T-helper 2 cell (primary cell): ENCODE measurements at places on chromosomes 4 and X.
A peak's percentile ranks its signal among the peaks of the same experiment; 100 is the strongest.

DNA sequence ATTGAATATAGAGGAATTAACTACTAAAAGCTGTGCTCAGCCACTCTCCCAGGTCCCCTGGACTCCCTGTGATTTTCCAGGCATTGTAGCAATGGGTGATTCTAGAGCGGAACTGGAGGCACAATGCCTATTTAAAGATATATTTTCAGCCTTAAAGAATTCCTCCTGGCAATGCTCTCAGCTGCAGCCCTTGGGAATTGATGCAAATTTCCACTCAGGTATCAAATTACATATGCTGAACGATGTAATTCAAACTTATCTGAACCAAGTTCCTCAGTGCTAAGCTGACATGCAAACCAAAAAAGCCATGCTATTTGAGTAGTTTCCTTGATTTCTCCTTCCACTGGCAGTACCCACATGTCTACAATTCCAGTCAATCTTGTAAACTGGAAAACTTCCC is 86.3 kb upstream of the GABRA3 start:
- no peak for DNase-seq

DNA sequence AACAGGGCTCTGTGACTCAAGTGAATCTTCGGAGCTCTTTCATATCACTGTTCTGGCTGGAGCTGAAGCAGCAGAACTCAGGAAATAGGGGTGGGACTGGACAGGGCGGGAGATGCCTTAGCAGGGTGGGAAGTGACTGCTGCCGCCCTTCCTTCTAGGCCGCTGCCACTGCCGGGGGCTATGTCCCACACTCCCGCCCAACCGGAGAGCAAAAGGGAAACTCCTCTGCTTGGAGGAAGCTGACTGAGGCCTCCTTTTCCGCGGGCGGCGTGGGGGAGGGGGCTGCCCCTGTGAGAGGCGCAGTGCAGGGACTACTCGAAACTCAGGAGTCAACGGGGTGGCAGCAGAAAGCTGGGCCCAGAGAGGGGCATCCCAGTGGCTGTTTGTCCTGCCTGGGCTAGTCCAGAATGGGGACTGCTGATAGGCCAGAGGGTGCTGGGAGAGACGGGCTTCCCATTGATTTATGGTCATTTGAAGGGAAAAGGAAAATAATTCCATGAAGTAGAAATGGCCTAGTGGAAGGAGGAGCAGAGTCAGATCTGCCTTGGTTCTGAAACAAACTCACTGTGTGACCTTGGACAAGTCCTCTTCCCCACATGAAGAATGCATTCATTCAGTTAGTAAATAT is 36.9 kb downstream of the STARD8 start:
- DNase-seq = no peak

DNA sequence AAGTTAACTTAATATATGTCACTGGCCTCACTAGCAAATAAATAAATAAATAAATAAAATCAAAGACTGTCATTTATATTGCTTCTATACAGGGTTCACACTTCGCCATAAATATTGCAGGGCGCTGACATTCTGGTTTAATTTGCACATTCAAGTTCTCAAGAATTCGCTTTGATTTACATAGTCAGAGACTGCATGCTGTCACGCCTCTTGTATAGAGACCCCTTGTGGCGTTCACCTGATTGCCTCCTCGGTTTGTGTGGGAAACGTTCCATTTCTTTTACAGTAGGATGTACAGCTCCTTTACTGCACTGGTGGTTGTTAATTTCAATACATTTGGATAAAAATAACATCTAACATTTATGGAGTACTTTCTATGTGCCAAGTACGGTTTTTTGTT is 71.3 kb upstream of the ADGRG2 start:
- no peak for DNase-seq

DNA sequence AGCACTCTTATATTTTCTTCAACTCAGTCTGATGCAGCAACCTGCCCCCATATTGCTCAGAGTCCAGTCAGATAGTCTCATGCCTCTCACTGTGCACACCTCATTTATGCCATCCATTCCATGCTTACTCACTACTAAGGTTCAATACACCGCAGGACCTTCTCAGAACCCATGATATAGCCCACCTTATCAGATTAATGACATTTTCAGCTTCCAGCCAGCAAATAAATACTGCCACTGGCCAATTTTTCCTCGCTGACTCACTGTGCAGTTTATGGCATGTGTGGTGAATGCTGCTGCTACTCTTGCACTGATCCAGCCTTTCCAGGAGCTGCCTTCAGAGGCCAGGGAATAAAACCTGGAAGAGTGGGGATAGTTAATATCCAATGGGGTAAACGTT is 380.6 kb upstream of the SPOCK3 start:
- DNase-seq = no peak

- peak; percentile 0 for DNase-seq
Measured at GRCh38 chr4:112951362-112952312, 97.8 kb upstream of the ANK2 start.

DNA sequence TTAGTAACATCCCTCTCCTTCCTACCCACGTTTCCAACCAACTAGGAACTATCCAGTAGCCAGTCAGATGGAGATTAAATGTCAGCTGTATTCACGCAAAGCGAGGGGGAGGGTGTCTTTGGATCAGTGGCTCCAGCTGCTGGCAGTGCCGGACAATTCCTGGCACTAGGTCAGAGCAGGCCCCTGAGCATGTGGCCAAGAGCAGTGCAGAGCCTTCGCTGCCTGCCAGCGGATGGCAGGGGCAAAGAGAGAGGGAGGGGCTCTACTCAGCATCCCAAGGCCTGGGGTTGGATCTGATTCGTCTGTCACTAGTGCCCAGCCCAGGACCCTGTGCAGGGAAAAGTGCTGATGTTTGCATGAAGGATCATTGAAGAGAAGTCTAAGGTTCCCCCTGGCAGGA is 28.7 kb upstream of the JAKMIP1 start:
- no peak for DNase-seq

GRCh38 chr4:77579406-77580076 is 26.1 kb upstream of the CXCL13 start:
- DNase-seq = no peak

DNA sequence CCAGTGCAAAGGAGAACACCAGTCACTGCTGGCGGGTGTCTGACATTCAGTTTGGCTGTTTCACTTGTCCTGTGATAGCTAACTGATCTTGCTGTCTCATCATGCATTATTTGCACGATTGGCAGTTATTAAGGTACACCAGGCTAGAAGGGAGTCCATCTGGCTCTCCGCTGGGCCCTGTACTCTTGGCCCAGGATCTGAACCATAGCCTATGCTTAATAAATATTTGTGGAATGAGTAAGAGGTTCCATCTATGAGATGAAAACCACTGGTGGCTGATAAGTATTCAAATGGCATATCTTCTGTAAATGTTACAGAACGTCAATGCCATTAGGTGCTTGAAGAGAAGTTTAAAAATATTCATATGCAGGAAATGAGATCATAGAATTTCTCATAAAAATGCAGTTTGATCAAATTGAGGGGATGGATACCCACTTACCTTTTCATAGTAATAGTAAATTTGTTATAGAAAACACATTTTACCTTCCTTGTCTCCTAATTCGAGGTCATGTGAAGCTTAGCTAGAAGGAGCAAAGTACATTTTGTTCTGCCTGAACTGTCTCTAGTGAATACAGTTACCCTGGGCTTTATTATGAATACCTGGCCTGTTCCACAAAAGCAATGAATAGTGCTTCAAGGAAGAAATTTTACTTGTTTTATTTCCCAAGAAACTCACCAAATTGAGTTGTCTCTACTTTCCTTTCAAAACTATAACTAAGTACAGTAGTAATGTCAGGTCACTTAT is 213.5 kb downstream of the CBR4 start:
- DNase-seq = no peak

GRCh38 chr4:40937140-40937725 is 187.5 kb downstream of the NSUN7 start:
- no peak for DNase-seq

GRCh38 chrX:150547375-150548115 is 20.9 kb upstream of the MTM1 start:
- DNase-seq = no peak

GRCh38 chr4:8019396-8020365 is 80.0 kb upstream of the AFAP1 start:
- no peak for DNase-seq

DNA sequence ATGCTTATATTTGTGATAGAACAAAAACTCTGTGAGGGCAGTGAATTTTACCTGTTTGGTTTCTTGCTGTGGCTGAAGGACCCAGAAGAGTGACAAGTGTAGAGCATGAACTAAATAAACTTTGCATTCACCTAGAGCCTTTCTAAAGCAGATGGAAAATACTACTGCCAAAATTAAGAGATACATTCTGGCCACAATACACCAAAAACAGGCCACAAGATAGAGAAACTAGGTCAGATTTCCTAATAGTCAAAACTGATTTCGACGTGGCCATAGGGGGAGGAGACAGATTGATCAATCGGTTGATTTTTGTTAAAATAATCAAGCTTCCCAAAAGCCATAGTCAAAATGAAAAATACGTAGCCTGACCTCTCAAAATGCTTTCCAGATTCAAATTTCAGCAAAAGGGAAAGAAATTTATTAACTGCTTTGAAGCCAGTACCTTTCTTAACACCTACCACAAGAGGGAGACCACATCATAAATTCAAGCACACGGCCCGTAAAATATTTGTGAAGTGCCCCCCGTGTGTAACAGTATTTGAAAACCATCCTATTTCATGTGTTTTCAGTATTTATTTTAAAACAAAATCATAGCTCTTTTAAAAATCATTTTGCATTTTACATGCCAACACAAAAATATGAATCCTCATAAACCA is 132.4 kb downstream of the CORIN start:
- no peak for DNase-seq

DNA sequence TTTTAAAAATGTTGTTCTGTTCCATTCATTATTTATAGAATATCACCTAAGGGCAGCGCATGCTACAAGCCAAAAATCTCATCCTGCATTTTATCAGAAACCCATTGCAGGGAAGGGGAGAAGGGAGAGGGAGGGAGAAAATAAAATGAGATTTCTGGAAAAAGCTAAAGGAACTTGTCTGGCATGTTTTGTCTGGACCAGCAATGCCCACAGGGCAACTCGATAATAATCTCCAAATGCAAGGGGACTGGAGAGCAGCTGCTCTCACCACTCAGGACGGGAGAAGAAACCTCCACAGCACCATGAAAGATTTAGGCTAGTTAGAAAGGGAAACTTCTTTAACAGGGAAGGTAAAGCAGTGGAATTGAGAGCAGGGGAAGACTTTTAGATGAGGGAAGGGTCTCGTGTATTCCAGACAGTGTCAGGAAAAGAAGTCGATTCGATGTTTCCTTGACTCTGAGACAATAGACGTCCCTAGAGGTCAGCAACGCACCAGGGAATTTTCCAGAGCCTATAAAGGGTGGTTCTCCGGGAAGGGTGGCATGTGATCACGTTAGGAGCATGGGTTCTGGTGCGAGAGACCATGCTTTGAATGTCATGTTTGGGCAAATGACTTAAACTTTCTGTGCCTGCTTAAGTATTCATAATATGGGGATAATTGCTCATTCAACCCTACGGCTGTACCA is 132.2 kb upstream of the NDP start:
- DNase-seq = no peak

DNA sequence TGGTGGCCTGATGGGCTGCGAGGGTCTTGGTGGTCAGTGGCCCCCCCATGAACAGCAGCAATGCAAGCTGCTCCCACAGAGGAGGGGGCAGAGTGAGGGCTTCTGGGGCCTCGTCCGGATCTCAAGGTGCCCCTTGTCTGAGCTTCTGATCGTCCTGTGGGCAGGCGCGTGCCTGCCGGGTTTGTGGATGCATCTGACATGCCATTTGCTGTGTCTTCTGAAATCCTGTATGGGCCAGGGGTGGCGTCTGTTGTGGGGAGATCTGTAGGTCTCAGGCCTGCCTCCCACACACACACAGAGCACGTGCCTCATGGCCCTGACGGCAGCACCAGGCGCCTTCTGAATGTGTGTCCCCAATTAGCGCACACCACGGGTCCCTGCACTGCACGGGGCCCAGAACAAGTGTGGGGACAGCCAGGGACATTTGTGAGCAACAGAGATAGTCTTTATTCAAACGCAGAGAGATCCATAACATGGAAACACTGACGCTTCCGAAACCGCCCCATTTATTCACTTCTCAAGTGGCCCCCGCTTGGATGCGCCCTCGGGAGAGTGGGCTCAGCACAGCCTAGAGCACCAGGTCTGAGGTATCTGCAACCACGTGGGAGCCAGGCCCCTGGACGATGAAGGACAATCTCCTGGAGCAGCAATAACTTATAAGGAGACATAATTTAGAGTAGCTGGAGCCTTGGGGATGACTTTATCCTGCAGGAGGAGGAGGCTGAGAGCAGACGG is 5.7 kb downstream of the SPON2 start:
- DNase-seq = no peak

DNA sequence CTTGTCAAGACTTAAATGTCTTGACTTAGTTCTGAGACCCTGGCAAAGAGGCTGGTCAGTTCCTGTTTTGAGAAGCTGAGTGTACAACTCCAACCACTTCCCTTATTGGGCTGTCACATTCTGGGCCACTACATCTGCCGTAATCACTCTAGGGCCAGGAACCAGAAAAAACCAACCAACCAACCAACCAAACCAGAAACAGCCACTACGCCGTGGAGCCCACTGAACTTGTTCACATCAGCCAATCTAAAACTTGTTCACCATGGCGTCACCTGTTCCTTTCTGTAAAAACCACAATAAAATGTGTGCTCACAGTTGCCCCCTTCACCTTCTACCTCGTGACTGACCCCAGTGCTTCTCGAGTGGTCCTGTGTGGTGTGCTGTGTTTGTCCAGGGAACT is 107.3 kb downstream of the JADE1 start:
- no peak for DNase-seq

DNA sequence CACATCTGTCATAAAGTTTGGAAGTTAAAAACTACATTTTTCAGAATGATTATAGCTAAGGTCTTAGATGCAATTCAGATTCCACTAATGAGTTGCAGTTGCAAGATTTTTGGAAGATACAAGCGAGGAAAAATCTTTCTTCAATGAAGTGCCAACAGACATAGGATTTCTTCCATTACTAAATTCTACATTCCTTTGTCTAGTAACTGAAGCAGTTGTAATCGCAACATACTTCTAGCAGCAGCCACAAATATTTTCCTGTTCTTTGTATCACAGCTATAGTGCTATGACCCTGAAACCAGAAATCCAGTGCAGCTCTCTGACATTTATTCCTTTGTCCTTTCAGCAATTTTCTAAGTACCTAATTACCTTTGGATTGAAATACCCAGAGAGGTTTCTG is 225.2 kb upstream of the SLIT2 start:
- no peak for DNase-seq

DNA sequence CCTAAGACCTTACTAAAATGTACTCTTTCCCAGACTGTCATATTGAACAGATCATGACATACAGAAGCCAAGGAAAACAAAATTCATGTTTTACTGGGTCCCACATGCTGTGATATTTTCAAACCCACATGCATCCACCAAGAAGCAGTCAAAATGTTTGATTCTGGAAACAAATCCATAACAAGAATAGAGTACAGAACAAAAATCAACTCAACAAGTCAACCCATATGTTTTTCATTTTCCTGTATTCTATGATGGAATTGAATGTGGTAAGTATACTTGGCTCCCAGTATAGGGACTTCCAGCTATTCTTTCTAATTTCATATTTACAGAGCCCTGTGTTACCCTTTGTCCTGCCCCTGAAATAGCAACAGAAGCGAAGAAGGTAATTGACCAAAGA is 106.8 kb downstream of the COL25A1 start:
- no peak for DNase-seq
